ENCODE measurements at places on chromosomes 3 and 15.

- DNase-seq = no peak
Observed at GRCh38 chr3:113140876-113141275, 70.5 kb upstream of the BOC start.

DNA sequence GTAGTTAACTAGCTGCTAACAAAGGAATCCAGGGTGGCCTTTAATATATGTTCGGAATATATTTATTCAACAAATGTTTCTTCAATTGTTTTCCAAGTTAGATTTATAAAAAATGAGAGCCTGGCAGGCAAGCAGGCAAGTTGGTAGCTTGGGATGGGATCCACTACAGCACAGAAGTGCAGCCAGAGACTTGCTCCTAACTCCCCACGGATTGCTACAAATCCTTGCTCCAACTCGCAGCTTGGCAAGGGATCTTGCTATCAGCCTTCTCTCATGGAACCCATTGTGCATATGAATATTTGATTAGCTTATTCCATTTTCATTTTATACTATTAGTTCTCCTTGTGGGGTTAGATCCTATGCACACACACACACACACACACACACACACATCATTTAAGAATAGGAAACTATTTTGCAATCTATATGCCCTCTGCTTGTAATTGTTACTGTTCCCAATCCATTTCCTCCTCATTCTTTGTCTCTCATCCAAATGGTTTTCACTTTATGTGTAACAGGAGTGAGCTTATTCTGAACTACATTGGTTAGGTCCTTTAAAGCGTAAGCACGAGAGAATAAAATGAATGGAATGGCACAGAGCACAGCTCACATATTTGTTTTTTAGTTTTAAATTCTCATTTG is 505.6 kb downstream of the LPP start:
- no peak for DNase-seq

GRCh38 chr3:2512881-2513280 is 414.2 kb downstream of the CNTN4 start:
- DNase-seq = no peak

DNA sequence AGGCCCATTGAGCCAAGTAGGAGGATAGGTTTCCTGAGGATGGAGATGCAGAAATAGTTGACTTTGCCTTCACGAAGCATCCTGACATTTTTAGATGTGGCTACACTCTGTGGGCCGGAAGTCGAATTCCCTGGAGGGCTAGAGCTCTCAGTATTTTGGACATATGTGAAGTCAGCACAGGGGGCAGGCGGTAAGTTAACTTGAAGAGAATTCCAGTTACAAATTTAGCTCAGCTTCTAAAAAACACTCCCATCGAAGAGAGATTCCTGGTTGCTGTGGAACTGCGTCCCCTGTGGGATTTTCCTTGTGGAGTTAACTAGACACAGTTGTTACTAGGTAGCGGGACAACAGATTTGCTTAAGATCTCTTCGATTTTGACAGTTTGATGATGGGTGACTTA is 161.9 kb upstream of the RGMA start:
- no peak for DNase-seq

GRCh38 chr3:129829640-129830039 is 63.9 kb downstream of the TMCC1 start:
- DNase-seq = peak; percentile 54

GRCh38 chr3:39532777-39533176 is 65.3 kb downstream of the MOBP start:
- DNase-seq = no peak

DNA sequence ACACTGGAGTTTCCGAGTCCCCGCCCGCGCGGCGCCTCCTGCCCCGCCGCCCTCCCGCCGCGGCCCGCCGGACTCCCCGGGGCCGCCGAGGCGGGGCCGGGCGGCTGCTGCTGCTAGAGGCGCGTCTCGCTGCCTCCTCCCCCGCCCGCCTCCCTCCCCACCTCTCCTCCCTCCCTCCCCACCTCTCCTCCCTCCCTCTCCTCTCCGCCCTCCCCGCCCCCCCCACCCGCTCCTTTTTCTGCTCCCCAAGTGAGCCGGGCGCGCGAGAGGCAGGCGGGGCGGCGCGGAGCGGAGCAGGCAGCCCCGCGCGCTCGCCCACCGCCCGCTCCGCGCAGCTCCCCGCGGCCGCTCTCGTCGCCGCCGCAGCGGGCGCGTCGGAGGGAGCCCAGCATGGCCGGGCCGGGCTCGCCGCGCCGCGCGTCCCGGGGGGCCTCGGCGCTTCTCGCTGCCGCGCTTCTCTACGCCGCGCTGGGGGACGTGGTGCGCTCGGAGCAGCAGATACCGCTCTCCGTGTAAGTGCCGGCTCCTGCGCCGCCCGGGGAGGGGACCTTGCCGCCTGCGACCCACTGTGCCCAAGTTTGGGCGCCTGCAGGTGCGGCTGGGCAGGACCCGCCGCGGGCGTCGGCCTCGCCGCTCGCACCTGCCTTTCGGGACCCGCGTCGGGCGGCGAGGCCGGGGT is at the start of gene CACNA2D3:
TSS of gene CACNA2D3 (plus strand) at position 229 of the 679 bp plus-strand sequence.
- DNase-seq = no peak

DNA sequence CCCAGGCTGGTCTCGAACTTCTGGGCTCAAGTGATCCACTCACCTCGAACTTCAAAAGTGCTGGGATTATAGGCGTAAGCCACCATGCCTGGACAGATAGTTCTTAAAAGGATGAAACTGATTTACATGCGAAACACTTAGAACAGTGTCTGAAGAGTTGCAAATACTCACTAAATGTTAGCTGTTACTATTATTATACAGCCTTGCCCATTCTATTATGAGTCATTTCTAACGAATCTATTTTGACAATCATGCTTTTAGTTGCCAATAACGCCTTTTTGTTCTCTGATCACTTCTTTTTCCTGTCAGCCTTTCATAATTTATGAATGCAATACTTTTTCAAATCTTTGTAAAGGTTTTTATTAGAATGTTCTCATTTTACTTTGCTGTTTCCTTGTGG is 112.7 kb downstream of the SNRK start:
- no peak for DNase-seq

DNA sequence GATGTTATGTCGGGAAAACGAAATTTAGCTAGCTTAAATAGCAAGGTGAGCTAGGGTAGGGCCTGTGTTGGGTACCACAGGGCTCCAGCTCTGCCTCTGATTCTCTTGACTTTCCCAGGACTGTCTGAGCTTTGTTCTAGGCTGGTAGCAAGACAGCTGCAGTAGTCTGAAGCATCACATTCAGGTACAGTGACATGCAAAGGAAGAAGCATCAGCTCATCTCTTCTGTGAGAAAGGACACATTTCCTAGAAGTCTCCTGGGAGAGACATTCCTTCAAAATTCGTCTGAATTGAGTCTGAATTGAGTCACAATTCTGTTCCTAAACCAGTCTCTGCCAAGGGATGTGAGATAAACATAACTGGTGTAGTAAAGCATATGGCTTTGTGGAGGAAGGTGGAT is 8.5 kb upstream of the UBXN7 start:
- no peak for DNase-seq

DNA sequence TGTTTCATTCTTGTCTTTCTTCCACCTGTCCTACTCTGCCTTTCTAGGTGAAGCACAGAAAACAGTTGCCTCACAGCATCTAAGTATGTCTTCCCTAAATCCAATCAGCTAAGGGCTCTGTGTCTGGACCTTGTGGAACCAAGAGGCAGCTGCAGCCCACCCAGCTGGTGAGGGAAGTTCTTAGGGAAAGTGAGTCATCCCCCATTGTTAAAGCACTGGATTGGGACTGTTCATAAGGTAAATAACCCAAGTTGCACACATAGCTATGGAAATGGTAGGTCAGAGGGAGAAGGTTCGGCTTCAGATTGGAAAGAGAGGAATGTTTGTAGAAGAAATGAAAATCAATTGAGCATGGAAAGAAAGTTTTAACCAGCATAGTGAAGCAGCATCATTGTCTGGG is 18.0 kb upstream of the ARNT2 start:
- no peak for DNase-seq

DNA sequence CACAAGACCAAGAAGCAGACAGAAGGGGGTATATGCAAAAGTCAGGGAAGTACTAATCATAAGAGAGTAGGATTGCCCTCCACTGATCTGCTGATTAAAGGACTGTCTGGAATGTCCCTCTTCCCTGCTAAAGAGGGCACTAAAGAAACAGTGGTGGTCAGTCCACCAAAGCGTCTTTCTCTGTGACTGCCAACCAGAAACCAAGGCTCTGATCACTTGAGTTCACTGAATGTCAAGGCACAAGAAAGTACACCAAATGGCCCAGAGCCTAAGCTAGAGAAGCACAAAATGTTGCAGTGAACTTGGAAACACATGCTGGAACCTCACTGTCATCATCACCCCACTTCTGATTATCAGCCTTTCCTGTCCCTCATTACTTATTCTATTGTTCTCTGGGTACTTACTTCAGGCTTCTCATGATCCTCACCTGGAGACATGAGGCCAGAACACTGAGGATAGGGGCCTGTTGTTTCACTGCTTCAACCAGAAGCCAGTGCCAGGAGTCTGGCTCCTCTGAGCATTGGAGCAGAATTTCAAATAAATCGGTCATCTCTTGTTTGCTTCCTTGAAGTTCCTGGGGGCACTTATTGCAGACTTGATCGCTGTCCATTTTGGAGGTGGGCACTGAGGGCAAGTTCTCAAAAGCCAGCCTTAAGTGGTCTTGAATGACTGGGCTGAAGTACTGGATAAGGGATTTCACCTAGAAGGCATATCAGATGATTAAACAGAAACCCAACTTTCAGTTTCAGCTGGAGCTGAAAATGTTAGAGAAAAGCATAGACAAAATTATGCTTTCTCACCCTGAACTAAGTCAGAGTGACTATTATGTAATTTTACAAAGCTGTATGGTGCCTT is 58.9 kb downstream of the EIF3J start:
- DNase-seq = no peak
